ENCODE measurements at places on chromosomes 2 and 18. TPM values are rescaled to one million over a fixed set of nuclear protein-coding genes. Genes with fewer than 3 reads are reported as not detected.

Gene SPDYA
- total RNA-seq: 0.14 TPM

Gene EPHA4
- total RNA-seq: 1.3 TPM

Gene APOB
- total RNA-seq: not detected

Gene CPO
- total RNA-seq: not detected

Gene IL36B
- total RNA-seq: 0.37 TPM

Gene GPR75
- total RNA-seq: 2.0 TPM

All from A549 treated with ZK216348 at 1 μM for 4 hours (cell line).